Thyroid gland (tissue), 4 donors: ENCODE measurements at places on chromosomes 6 and 20.

DNA sequence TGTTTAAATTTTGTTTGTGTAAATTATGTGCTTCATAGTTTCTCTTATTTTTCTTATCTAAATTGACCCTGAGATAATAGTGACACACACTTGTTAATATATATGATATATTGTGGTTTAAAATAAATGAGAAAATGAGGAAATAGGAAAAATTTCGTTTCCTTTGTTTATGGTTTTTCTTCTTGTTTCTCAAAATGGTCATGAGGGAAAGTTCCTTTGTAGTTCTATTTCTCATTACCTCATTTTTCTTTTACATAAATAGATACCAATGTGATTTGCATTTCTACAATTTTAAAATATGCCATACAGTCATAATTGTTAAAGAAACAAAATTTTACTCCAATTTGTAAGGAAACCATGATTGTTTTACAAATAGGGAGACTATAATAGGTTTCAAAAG is 9.2 kb downstream of the OR2A4 start:
- DNase-seq = no peak

GRCh38 chr6:101445527-101445926 is 52.0 kb downstream of the GRIK2 start:
- DNase-seq = no peak

DNA sequence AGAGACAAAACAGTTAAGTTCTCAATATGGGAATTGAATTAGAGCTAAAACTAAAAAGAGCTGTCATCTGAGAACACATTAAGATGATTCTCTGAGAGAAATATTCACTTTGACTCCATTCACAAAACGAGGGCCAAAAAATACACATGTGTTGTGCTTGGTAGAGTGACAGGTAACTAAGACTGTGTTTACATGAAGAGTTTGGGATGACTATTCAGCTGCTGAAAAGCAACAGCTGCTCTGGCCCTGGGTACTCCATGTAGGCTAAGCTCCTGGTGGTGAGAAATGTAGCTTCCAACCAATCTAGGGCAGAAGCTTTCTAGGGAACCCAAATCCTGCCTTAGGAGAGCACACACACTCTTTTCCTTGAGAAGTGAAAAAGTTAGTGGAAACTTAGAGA is 184.5 kb downstream of the COL21A1 start:
- no peak for DNase-seq

DNA sequence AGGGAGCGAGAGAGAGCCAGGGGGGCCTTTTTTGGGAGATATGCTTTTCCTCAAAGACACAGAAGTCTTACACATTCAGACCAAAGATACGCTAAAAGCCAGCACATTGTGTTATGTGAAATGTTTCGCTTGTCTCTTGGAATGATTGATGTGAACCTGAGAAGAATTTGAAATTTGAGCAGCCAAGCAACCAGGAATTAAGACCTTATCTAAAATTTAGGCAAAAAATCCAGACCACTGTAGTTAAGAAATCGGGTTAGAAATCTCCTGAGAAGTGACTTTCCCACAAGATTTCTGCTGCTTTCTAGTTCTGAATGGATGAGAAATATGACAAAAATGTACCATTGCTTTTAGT is 223.2 kb upstream of the GMDS start:
- no peak for DNase-seq

GRCh38 chr20:59821201-59821600 is 112.2 kb downstream of the SYCP2 start:
- no peak for DNase-seq

DNA sequence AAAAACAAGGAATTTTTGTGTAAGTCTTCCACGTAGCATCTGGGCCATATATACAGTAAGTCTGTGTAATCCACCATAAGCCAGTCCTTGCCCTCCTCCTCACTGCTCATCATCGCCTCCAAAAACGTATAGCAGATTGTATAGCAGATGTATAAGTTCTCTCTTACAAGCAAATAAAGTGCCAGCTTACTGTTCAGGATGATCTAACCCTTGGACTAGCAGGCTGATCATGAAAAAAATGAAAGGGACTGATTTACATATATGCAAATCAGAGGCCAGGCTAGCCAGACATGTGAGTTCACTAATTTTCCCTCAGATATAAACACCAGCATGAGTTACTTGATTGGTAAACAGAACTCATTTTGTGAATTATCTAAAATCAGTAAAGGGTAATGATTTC is 171.5 kb downstream of the LY86 start:
- DNase-seq = no peak
